Fibroblast of lung (primary cell): ENCODE measurements at places on chromosomes 7 and 10. TPM values are rescaled to one million over a fixed set of nuclear protein-coding genes. Genes with fewer than 3 reads are reported as not detected.

The ZNF775 gene
- 7.7 and 9.6 TPM in 2 replicates for total RNA-seq

The NEUROD6 gene
- not detected in 2 replicates for total RNA-seq

The NME8 gene
- not detected in 2 replicates for total RNA-seq

The CPEB3 gene
- 0.51 and 0.66 TPM in 2 replicates for total RNA-seq

The AVPI1 gene
- 31.8 and 77.5 TPM in 2 replicates for total RNA-seq

The PODXL gene
- total RNA-seq, result 0.17 and 0.26 TPM in 2 replicates

The SPDYE1 gene
- under 0.01 TPM in 1 of 2 replicates, not detected in the other for total RNA-seq

The CYP2C18 gene
- total RNA-seq, result not detected in 2 replicates
